ENCODE measurements at places on chromosomes 7 and 10.

DNA sequence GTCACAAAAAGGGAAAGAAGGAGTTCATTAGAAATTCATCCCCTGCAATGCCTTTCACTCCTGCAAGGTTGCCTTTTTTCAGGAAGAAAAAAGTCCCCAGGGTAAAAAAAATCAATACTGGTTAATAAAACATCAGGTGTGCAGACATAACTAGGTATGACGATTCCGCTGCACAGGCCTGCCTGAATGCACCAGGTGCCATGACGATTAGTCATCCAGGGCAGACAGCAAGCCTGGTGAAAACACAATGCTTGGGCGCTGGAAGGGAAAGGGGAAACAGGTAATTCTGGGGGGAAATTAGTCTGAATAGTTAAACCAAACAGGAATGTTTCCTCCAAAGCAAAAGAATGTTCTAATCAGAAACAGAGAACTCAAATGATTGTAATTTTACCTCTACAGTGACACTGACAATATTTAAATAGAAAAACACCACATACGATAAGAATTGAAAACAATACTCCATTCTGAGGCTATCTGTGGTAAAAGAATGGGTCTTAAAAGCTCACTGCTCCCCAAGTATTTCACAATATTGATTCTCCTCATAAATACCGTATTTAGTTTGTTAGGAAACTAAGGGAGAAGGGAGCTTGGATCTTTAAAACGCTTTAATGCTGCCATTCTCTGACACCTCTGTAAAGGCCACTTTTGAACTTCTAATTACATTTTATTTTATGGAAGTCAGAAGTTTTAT, 45.2 kb downstream of the VPS41 start:
- no peak for DNase-seq

GRCh38 chr10:121373411-121373810, 224.8 kb downstream of the FGFR2 start:
- DNase-seq = no peak

DNA sequence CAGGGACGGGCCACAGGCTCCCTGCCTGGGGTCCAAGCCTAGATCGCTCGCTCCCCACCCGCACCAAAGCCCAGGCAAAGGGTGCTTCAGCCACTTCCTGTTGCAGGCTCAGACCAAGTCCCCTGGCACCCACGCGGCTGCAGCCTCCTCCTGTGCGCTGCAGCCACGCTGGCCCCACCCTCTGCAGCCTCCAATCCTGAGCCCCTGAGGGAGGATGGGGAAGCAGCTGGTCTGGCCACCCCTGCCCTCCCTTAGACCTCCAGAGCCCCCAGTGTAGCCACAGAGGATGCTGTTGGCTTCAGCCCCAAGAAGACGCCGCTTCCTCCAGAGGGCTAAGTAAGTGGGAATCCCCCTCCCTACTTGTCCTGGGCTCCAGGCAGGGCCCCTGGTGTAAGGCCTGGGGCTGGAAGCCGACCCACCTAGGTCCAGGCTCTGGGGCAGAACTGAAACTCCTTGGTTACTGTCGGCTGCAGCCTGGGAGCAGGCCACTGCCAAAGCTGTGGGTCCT, 9.4 kb downstream of the LIMK1 start:
- no peak for DNase-seq

GRCh38 chr10:125149036-125149679, 11.2 kb downstream of the CTBP2 start:
- peak; percentile 44 for DNase-seq

DNA sequence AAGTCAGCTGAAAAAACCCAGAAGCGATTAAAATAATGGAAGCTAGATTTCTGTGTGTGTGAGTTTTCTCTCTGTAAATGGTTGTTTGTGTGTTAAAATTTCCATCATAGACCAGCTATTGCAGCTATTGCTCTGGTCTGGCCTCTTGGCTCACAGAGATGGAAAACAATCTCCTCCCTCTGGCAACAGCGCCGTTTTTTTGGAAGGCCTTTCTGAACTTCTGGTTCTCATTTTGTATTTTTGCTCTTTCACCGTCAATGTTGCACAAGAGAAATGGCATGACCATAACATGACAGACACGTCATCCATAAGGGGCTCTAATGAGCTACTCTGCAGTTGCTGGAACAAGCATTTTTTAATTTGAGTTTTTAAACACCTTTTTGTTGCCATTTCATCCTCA, 91.0 kb downstream of the CUBN start:
- no peak for DNase-seq

DNA sequence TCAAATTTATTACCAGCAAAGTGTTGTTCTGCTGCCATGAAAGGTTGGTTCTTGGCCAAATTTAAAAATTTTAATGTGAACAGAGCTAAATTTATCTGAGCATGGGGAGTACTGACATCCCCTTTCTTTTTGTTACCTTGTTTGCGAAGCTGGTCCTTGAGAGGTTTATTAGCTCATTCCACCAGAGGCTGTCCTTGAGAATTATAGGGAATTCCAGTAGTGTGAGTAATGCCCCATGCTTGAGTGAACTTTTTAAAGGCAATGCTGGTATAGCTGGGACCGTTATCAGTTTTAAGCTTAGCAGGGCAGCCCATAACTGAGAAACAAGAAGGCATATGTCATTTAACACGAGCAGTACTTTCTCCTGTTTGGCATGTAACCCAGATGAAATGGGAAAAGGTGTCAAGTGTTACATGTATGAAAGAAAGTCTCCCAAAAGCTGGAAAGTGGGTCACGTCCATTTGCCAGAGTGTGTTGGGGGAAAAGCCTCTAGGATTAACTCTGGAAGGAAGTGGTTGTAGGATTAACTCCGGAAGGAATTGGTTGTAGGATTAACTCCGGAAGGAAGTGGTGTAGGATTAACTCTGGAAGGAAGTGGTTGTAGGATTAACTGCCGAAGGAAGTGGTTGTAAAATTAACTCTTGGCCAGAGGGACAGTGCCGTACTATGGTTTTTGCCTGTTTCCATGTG, 37.3 kb upstream of the AKR1C2 start:
- DNase-seq = no peak

DNA sequence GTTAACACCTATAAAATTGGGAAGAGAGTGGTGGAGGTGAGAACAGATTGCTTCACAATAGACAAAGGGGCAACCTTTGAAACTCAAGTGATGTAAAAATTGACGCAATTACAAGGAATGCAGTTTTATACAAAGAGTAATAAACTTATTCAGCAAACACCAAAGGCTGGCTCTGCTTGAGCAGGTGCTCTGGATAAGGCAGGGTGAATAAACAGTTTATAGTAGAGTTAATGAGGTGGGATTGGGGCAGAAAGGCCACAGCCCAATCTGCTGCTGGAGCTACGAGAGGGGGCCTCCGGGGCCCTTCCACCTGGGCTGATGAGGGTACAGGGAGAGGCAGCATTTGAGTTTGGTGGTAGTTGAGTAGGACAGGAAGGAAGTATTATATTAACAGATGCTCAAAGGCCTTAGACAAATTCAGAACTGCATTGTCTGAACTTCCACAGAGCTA, 6.0 kb downstream of the MUC12 start:
- no peak for DNase-seq

DNA sequence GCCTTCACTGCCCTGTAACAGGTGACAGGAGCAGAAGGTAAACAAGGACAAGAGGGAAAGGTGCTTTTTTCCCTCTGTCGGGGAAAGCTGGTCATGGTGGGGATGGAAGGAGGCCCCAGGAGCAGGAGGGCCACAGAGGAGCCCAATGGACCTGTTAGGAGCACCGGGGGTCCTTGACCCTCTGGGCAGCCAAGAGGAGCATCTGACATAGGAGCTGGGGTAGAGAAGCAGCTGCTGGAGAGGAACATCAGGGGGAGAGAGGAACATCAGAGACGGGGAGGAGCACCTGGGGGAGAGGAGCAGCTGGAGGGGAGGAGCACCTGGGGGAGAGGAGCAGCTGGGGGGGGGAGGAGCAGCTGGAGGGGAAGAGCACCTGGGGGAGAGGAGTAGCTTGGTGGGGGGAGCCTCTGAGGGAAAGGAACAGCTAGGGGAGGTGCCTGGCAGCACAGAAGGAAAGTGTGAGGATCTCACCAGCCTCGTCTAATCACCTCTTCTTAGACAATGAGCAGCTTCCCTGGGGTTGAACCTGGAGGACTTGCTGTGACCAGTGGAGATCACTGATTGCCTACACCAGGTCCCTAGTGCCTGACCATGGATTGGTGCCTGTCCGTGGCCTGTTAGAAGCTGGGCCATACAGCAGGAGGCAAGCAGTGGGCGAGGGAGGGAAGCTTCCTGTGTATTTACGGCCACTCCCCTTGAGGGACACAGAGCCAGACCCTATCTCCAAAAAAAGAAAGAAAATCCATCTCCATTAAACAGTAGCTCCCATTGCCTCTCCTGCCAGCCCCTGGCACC, 37.6 kb downstream of the JAKMIP3 start:
- DNase-seq = no peak

- DNase-seq = no peak
Measured at GRCh38 chr10:96038476-96039387, 4.7 kb upstream of the CCNJ start.

DNA sequence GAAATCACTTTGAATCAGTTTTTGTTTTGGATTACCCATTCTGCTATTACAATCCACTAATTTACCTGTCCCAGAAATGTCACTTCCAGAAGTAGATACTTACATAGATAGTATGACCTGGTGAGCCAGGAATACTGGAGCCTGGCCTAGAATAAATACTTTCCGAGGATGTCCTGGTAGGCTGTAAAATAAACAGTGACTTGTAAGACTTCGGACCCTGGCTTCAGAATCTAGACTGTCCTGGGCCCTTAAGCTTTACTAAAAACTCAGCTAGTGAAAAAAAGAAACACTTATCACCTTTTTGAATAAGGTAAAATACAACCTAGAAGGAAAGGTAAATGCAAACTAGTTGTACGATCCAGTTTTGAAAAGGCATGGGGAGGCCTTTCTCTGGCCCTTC, 69.5 kb upstream of the AFAP1L2 start:
- DNase-seq = no peak

GRCh38 chr10:35470925-35471315, 134.2 kb upstream of the GJD4 start:
- DNase-seq = no peak

DNA sequence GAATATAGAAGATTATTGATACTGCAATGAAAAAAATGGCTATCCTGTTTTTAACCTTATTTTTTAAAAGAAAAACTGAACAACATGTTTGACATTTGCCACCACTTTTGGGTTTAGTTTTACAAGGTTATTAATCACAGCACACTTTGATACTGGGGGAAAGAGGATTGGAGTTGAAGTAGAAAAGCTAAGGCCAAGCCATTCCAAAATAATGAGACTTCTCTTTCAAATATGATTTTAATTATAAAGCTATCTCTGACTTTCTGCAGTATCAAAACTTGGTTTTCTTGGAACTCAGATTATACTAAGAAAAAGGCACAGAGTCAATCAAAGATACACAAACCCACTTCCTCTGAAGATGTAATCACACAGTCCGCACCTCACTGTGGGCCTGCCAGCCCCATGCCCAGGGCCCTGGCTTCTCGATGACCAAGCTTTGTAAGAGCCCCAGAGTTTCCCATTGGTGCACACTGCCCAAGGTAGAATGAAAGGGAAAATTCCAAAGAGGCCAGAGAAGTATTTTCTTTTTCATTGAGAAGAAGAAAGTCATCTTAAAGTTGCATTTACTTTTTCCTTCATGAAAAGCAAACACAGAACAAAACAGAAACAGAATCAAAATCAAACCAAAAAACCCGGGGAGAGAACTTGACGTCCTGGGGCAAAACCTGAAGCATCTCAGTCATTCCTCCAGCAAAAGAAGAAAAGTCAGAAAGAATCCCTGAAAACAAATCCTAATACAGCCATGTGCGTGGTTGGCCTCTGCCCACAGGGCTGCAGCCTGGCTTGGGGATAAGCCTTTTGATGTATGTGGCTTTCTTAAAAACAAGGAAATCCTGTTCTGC, 187.7 kb upstream of the KLF6 start:
- no peak for DNase-seq

- no peak for DNase-seq
Measured at GRCh38 chr10:77821551-77821950, 105.0 kb downstream of the DLG5 start.

GRCh38 chr10:77638321-77639101, 903 bp upstream of the KCNMA1 start:
- DNase-seq = no peak

- DNase-seq = no peak
Measured at GRCh38 chr10:110006358-110007160, 1.2 kb upstream of the ADD3 start.

GRCh38 chr7:70047891-70048448, 449.7 kb downstream of the AUTS2 start:
- DNase-seq = no peak

- DNase-seq = no peak
Measured at GRCh38 chr10:60778971-60779796, 906 bp downstream of the CDK1 start.

DNA sequence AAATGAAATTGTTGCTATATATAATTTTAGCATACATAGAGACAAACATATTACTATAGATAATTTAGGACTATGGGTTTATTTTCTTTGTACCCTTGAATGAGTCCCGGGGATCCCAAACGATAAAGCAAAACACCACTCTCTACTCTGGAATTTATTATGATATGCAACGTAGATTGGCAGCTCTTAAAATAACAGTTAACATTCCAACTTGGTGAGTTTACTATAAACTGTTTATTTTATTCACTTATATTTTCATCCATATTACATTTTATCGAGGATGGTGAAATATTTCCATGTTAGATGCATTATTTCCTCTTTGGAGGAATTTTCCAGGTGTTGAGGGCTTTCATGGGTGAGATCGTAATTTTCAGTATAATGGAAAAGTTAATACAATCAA, 138.7 kb upstream of the DGKB start:
- no peak for DNase-seq

- DNase-seq = no peak
Measured at GRCh38 chr7:150856303-150857275, 4.3 kb downstream of the AOC1 start.

- no peak for DNase-seq
Measured at GRCh38 chr10:51246156-51246555, 171.9 kb downstream of the PRKG1 start.

DNA sequence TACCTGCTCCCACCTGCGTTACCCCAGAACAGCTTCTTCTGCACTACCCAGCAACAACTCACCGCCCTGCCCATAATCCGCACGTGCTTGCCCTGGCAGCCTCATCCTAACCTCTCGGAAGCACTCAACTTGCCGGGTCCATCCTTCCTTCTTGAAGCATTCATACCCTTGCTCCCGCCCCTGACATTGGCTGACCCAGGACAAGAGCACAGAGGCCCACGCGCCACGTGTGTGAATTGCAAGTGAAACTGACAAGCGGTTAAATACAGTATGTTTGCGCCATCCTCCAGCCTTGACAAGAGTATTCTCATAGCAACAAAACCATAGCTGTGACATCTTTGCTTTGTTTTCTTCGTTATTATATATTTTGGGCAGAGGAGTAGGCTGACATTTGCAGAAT, 10.9 kb upstream of the OCM start:
- no peak for DNase-seq

- no peak for DNase-seq
Measured at GRCh38 chr7:24715171-24715570, 42.1 kb downstream of the GSDME start.

DNA sequence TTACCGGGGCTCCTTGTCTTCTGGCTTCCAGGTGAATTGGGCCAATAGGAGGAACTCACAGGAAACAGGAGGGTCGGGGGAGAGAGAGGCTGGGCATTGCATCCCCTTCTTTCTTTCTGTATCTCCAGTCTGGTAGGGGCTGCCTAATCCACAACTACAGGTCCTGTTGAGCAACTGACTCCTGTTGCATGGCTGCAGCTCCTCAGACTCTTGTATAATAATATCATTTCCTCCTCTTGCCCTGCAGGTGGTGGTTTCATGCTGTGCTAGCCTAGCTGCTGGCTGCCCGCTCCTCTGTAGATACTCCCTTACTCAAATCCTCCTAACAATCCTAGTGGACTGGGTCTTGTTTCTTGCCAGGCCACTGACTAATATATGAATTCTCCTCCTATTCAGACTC, 276.5 kb upstream of the SMIM30 start:
- no peak for DNase-seq

Measured in CD4-positive, alpha-beta T cell (primary cell).